Dermis lymphatic vessel endothelial cell (primary cell): ENCODE measurements at places on chromosomes 7 and 10. TPM values are rescaled to one million over a fixed set of nuclear protein-coding genes. Genes with fewer than 3 reads are reported as not detected.

CCDC172 gene
- total RNA-seq = not detected in 2 replicates

PRSS37 gene
- not detected in 2 replicates for total RNA-seq

NKX1-2 gene
- total RNA-seq = not detected in 2 replicates

VAX1 gene
- total RNA-seq = not detected in 2 replicates

MINPP1 gene
- 14.6 and 17.3 TPM in 2 replicates for total RNA-seq

GPR37 gene
- total RNA-seq = 0.22 and 0.43 TPM in 2 replicates

CALHM1 gene
- total RNA-seq = not detected in 2 replicates

SLC25A28 gene
- total RNA-seq = 9.8 and 11.9 TPM in 2 replicates

RPEL1 gene
- total RNA-seq = 0.09 and 0.11 TPM in 2 replicates

HOXA3 gene
- 2.8 and 5.4 TPM in 2 replicates for total RNA-seq

RAMP3 gene
- total RNA-seq = 136 and 467 TPM in 2 replicates

DPYSL4 gene
- 0.76 and 1.3 TPM in 2 replicates for total RNA-seq

ZNF804B gene
- not detected in 2 replicates for total RNA-seq

OR2A1 gene
- under 0.01 TPM in 1 of 2 replicates, not detected in the other for total RNA-seq

ADAM12 gene
- total RNA-seq = 0.54 and 3.6 TPM in 2 replicates

DNAH11 gene
- total RNA-seq = 0.11 TPM in 1 of 2 replicates, not detected in the other

LEP gene
- total RNA-seq = not detected in 2 replicates

FANK1 gene
- 0.22 and 1.1 TPM in 2 replicates for total RNA-seq

STAMBPL1 gene
- 0.33 and 0.34 TPM in 2 replicates for total RNA-seq

COL17A1 gene
- total RNA-seq = under 0.01 TPM in 2 replicates

AFAP1L2 gene
- 0.17 and 0.54 TPM in 2 replicates for total RNA-seq

LIPM gene
- total RNA-seq = not detected in 2 replicates

FRAT2 gene
- total RNA-seq = 13.4 and 14.9 TPM in 2 replicates

RSBN1L gene
- total RNA-seq = 9.4 and 15.9 TPM in 2 replicates

NPC1L1 gene
- not detected in 2 replicates for total RNA-seq

ANKRD26 gene
- total RNA-seq = 6.1 and 10.6 TPM in 2 replicates

GNAT3 gene
- total RNA-seq = not detected in 2 replicates

C10orf53 gene
- total RNA-seq = not detected in 2 replicates

RTKN2 gene
- total RNA-seq = under 0.01 and 0.09 TPM in 2 replicates

OPALIN gene
- not detected in 2 replicates for total RNA-seq

TEX47 gene
- not detected in 2 replicates for total RNA-seq

FAM180A gene
- total RNA-seq = under 0.01 TPM in 1 of 2 replicates, not detected in the other

VWDE gene
- total RNA-seq = under 0.01 TPM in 1 of 2 replicates, not detected in the other

ZNF727 gene
- total RNA-seq = 0.26 TPM in 1 of 2 replicates, not detected in the other

USP6NL gene
- 13.2 and 14.3 TPM in 2 replicates for total RNA-seq

CXCL12 gene
- total RNA-seq = 1.4 and 1.6 TPM in 2 replicates

MYH16 gene
- total RNA-seq = not detected in 2 replicates

DNAJC12 gene
- total RNA-seq = 1.3 and 1.5 TPM in 2 replicates

PODXL gene
- 173 and 342 TPM in 2 replicates for total RNA-seq

SPDYE16 gene
- 0.11 TPM in 1 of 2 replicates, not detected in the other for total RNA-seq

ZNF398 gene
- total RNA-seq = 6.0 and 7.6 TPM in 2 replicates

RNF133 gene
- 0.60 and 0.76 TPM in 2 replicates for total RNA-seq

NUB1 gene
- total RNA-seq = 26.5 and 33.7 TPM in 2 replicates

GIMAP8 gene
- total RNA-seq = 164 and 241 TPM in 2 replicates

NOM1 gene
- 11.6 and 15.9 TPM in 2 replicates for total RNA-seq

FRA10AC1 gene
- 3.4 and 5.8 TPM in 2 replicates for total RNA-seq

VPS41 gene
- total RNA-seq = 50.3 and 51.7 TPM in 2 replicates

TBXAS1 gene
- total RNA-seq = 0.69 and 0.87 TPM in 2 replicates
